ENCODE measurements at places on chromosomes 6 and 20.

GRCh38 chr6:133236932-133237331, 4.2 kb upstream of the EYA4 start:
- no peak for DNase-seq
- H3K4me3 ChIP-seq: no peak overlapping the region
- H3K27me3 ChIP-seq: peaks cover 21% of the 10 kb centered on the region
- no peaks in the 10 kb centered on the region for H3K36me3 ChIP-seq
- H3K4me1 ChIP-seq: peaks cover 26% of the 10 kb centered on the region

GRCh38 chr20:40686893-40687292, 2.1 kb downstream of the MAFB start:
- H3K4me1 ChIP-seq: peaks cover 73% of the 10 kb centered on the region
- no peak for DNase-seq
- H3K27me3 ChIP-seq: peaks cover 78% of the 10 kb centered on the region

DNA sequence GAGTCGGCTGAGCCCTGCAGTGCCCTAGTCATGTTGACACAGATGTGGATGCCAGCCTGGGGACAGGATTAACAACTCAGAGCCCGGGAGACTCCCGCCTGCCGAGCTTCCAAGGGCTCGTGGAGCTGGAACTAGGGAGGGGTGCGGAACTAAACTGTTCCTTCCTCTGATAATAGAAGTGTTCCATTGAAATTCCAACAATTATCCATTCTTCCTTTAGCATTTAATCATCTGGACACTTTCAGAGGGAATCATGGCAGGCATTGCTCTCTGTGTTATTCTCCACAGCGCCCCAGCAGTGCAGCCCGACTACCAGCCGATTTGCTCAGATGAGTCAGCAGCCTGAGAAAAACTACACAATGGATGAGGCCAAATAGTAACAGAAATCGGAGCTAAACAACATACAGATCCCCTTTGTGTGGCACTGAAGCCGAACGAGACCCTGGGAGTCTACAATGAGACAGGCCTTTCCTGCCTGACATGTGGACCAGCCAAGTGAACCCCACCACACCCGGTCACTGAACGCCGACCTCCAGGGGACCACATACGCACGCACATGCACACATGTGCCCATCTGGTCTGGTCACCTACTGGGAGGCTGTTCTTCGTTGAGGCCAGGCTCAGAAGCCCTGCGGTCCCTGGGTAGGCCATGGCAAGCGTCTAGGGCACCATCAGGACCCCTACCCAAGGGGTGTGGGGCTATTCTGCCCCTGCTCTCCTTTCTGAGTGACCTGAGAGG, 238.4 kb upstream of the AFDN start:
- no peaks in the 10 kb centered on the region for H3K27me3 ChIP-seq
- no peak for DNase-seq
- peaks cover 11% of the 10 kb centered on the region for H3K4me1 ChIP-seq
- H3K4me3 ChIP-seq: no peak overlapping the region
- no peaks in the 10 kb centered on the region for H3K36me3 ChIP-seq
- H3K27ac ChIP-seq: no peak overlapping the region

GRCh38 chr6:32107406-32107805, 1.7 kb downstream of the TNXB start:
- H3K27ac ChIP-seq: peak overlapping the region; percentile 95
- H3K4me1 ChIP-seq: peaks cover 71% of the 10 kb centered on the region
- peak overlapping the region; percentile 70 for H3K4me3 ChIP-seq
- H3K27me3 ChIP-seq: no peaks in the 10 kb centered on the region
- no peak for DNase-seq

DNA sequence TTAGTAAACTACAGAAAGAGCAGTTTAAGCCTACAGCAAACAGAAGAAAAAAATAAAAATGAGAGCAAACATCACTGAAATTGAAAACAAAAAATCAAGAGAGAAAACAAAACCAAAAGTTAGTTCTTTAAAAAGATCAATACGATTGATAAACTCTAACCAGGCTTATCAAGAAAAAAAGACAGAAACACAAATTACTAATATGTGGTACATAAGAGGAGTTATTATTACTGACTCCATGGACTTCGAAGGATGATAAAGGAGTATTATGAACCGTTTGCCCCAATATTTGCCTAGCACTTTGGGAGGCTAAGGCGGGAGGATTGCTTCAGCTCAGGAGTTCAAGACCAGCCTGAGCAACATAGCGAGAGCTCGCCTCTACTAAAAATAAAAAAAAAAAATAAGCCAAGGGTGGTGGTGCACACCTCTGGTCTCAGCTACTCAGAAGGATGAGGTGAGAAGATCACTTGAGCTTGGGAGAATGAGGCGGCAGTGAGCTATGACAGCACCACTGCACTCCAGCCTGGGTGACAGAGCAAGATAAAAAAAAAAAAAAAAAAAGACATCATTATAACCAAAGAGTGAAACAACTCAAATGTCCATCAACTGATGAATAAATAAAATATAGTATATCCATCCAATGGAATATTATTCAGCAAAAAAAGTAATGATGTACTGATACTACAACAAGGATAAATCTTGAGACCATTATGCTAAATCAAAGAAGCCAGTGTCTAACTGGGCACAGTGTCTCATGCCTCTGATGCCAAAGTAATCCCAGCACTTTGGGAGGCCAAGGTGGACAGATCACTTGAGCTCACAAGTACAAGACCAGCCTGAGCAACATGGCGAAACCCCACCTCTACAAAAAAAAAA, 12.9 kb downstream of the TRPC4AP start:
- no peaks in the 10 kb centered on the region for H3K27me3 ChIP-seq
- H3K27ac ChIP-seq: no peak overlapping the region
- H3K36me3 ChIP-seq: peaks cover 18% of the 10 kb centered on the region
- H3K4me3 ChIP-seq: no peak overlapping the region

GRCh38 chr6:89350281-89350966, 2.1 kb downstream of the UBE2J1 start:
- peak overlapping the region; percentile 96 for H3K4me3 ChIP-seq
- no peaks in the 10 kb centered on the region for H3K27me3 ChIP-seq
- H3K4me1 ChIP-seq: peaks cover 69% of the 10 kb centered on the region
- H3K36me3 ChIP-seq: peaks cover 4% of the 10 kb centered on the region

- DNase-seq: no peak
- peaks cover 11% of the 10 kb centered on the region for H3K4me1 ChIP-seq
- H3K27me3 ChIP-seq: no peaks in the 10 kb centered on the region
- no peak overlapping the region for H3K4me3 ChIP-seq
- no peaks in the 10 kb centered on the region for H3K36me3 ChIP-seq
Observed at GRCh38 chr20:8523684-8524083, 391.6 kb downstream of the PLCB1 start.

GRCh38 chr6:117837261-117837660, 69.8 kb upstream of the SLC35F1 start:
- DNase-seq: no peak
- H3K27ac ChIP-seq: no peak overlapping the region
- no peak overlapping the region for H3K4me3 ChIP-seq
- H3K36me3 ChIP-seq: no peaks in the 10 kb centered on the region

DNA sequence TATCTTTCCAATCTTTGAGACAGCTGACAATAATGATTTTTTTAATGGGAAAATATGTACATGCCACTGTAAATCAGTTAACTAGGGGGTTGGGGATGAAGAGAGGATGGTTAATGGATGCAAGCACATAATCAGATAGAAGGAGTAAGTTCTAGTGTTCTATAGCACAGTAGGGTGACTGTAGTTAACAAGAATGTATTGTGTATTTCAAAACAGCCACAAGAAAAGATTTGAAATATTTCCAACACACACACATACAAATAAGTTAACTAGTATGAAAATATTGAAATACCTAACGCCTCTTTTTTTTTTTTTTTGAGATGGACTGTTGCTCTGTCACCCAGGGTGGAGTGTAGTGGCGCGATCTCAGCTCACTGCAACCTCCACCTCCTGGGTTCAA, 153.4 kb upstream of the SALL4 start:
- no peaks in the 10 kb centered on the region for H3K36me3 ChIP-seq
- no peak for DNase-seq
- no peak overlapping the region for H3K4me3 ChIP-seq
- peaks cover 26% of the 10 kb centered on the region for H3K27me3 ChIP-seq
- no peak overlapping the region for H3K27ac ChIP-seq
- peaks cover 7% of the 10 kb centered on the region for H3K4me1 ChIP-seq

DNA sequence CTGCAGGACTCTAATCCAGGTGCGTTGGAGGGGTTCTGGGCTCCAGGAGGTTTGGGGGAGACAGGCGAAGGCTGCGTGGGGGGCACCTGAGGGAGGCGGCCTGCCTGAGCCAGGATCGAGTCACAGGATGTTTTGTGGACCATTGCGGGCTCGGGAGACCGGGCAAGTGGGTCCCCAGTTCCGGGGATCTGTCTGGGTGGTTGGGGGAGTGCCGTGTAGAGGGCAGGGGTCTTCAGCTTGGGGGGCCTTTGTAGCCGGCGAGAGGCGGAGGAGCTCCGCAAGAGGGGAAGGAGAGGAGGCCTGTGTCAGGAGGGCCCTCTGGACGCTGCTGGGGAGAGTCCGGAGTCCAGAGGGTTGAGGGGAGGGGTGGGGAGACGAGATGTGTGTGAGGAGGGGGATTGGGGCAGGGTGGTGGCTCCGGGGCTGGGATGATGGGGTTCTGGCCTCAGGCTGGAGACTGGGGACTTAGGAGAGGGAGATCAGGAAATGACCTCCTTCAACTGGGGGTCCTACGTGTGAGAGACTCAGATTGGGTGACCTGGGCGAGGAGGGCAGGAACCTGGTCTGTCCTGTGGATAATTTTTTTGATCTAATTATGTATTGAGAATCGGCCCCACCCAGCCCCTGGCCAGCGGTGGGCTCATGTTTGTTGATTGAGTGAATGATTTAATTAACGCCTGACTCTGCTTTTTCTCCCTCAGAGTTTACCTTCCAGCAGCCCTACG, 505 bp downstream of the SNAI1 start:
- peak overlapping the region; percentile 70 for H3K4me3 ChIP-seq
- no peaks in the 10 kb centered on the region for H3K36me3 ChIP-seq
- H3K4me1 ChIP-seq: peaks cover 74% of the 10 kb centered on the region
- no peaks in the 10 kb centered on the region for H3K27me3 ChIP-seq
- no peak for DNase-seq

DNA sequence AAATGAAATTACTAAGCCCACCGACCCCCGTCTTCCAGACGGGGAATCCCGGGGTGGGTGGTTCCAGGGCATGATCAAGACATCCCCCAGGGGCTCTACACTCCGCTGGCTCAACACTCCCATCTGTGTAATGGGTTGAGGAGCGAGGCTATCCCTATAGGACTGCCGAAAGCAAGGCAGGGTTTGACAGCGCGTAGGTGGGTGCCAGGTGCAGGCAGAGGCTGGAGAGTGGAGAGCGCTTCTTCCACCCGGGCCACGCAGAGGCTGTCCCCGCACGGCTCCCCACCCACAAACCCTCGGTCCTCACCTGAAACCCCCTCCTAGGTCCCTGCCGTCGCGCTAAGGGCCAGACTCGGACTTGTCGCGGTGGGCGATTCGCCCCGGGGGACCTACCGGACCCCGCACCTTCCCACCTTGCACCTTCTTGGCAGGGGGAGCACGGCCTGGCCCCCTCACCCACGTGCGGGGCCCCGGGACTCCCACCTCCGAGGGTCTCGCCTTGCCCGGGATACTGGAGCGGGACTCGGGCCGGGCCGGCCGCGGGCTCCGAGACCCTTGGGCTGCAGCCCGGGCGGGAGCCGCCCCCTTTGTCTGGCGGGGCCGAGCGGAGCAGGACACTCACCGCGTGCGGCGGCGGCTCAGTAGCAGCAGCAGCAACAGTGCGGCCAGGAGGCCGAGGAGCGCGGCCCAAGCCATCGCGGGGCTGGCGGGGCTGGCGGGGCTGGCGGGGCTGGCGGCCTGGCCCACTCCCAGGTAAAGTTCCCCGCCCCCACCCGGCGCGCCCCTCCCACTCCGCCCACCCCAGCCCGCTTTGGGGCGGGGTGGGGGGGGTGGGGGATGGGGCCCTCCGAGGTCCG, at the start of gene PTGIS:
TSS of gene PTGIS (minus strand) at position 717 of the 857 bp plus-strand sequence. CDS start at position 696, 21 bp downstream.
- H3K4me1 ChIP-seq: peaks cover 22% of the 10 kb centered on the region
- no peak for DNase-seq
- peak within 1 kb of the TSS; percentile 88 for H3K27ac ChIP-seq
- H3K4me3 ChIP-seq: peak within 1 kb of the TSS; percentile 71
- H3K27me3 ChIP-seq: peaks cover 67% of the 10 kb centered on the region

DNA sequence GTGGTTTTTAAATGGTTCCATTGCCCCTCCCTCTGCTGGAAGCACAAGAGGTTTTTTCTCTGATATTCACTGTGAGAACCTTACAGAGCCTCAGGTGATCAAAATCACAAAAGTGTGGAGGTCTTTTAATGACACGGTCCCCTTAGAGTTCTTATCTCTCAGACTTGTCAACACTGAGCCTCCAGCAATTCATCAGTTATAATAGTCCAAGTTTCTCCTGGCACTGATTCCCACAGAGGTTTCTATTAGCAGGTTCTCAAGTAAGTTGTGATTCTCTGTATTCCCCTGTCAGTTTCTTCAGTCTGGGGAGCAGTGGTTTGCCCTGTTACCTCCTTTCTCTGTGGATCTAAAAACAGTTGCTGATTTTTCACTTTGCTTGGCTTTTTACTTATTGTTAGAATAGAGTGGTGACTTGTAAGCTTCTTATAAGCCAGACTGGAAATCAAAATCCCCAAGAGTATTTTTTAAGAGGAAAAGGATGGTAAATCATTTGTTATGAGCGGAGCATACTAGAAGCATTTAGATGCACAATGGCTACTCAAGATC, 157.4 kb upstream of the BMP5 start:
- H3K4me3 ChIP-seq: no peak overlapping the region
- H3K27ac ChIP-seq: no peak overlapping the region
- no peaks in the 10 kb centered on the region for H3K27me3 ChIP-seq
- no peak for DNase-seq
- H3K36me3 ChIP-seq: no peaks in the 10 kb centered on the region

DNA sequence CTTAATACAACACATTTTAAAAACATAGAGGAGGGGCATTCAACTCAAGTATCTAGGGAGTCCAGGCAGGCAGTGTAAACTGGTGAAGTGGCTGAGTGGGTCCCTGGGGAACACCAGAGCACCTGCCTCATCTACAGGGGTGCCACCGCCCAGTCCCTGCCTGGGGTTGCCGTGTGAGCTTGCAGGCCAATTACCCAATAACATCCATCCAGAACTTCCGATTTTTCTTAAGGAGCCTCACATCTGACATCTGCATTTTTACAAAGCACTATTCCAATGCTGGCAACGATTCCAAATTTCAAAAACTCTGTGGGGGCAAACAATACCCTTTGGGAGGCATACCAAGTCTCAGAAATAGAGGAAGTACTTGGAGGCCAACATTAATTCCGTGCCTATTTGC, 288.4 kb upstream of the TSHZ2 start:
- H3K36me3 ChIP-seq: no peaks in the 10 kb centered on the region
- no peak overlapping the region for H3K27ac ChIP-seq
- no peak overlapping the region for H3K4me3 ChIP-seq
- peaks cover 23% of the 10 kb centered on the region for H3K27me3 ChIP-seq
- H3K4me1 ChIP-seq: no peaks in the 10 kb centered on the region

- DNase-seq: no peak
- H3K27ac ChIP-seq: no peak overlapping the region
- peaks cover 39% of the 10 kb centered on the region for H3K4me1 ChIP-seq
- H3K4me3 ChIP-seq: no peak overlapping the region
- H3K36me3 ChIP-seq: peaks cover 3% of the 10 kb centered on the region
Observed at GRCh38 chr6:28254121-28254519, 2.1 kb upstream of the ZKSCAN4 start.

GRCh38 chr20:37903317-37904007, 535 bp downstream of the VSTM2L start:
- H3K36me3 ChIP-seq: no peaks in the 10 kb centered on the region
- H3K4me1 ChIP-seq: peaks cover 27% of the 10 kb centered on the region
- peak overlapping the region; percentile 64 for H3K4me3 ChIP-seq
- no peak for DNase-seq
- peaks cover 96% of the 10 kb centered on the region for H3K27me3 ChIP-seq

- peak; percentile 87 for DNase-seq
- H3K4me1 ChIP-seq: peaks cover 13% of the 10 kb centered on the region
- H3K27me3 ChIP-seq: no peaks in the 10 kb centered on the region
- H3K27ac ChIP-seq: peak overlapping the region; percentile 54
- H3K36me3 ChIP-seq: peaks cover 23% of the 10 kb centered on the region
Observed at GRCh38 chr6:149840345-149841075, 23.6 kb downstream of the LRP11 start.
